Fibroblast of mammary gland (primary cell): ENCODE measurements at places on chromosomes 12 and 14.

DNA sequence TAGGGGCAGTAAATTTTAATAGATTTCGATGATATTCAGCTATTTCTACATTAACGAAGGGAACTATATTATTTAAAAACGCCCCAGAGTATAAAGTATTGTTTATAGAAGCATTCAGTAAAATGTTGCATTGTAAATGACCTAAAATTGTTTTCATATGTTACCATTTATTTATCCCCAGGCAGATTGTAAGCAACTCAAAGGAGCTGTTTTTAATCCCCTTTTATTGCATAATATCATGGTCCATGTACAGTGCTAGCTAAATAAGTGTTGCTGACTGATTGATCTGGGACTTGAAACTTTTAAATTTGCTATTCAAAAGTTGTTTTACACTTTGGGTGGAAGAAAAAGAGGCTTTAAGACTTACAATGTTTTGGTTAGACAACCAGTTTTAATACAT lies 199.0 kb upstream of the SLC38A2 start:
- no peak for DNase-seq

GRCh38 chr14:64971943-64972791 lies at the start of gene RAB15:
TSS of gene RAB15 (minus strand) at chr14:64972336. CDS start at chr14:64972076, 260 bp downstream.
- peak; percentile 3 for DNase-seq

GRCh38 chr12:109577311-109577710 lies 3.7 kb downstream of the MVK start:
- DNase-seq, result no peak

GRCh38 chr12:120286768-120287490 lies 4.8 kb downstream of the RNU4-2 start:
- no peak for DNase-seq

DNA sequence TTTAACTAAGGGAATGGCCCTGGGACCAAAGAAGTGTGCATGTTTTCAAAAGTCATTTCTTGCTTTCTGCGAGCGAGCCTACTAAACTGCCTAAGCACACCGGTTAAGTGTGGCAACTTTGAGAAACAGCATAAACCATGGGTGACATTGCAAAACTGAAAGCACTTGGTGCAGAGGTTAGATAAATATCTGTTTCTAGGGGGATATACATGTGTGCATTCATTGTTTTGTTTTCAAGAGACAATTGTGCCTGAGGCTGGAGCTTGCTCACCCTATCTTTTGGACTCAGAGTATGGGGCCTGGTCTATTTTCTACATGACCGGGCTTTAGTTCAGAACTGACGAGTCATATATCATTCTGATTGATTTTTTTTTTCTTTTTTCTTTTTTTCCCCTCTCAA lies 923.4 kb downstream of the NRXN3 start:
- DNase-seq, result no peak

GRCh38 chr12:28776220-28776619 lies 372.9 kb upstream of the FAR2 start:
- DNase-seq, result no peak
